NCI-H2029 treated with DMSO at 0.1 percent for 48 hours (cell line): ENCODE measurements at places on chromosomes 1 and 21.

DNA sequence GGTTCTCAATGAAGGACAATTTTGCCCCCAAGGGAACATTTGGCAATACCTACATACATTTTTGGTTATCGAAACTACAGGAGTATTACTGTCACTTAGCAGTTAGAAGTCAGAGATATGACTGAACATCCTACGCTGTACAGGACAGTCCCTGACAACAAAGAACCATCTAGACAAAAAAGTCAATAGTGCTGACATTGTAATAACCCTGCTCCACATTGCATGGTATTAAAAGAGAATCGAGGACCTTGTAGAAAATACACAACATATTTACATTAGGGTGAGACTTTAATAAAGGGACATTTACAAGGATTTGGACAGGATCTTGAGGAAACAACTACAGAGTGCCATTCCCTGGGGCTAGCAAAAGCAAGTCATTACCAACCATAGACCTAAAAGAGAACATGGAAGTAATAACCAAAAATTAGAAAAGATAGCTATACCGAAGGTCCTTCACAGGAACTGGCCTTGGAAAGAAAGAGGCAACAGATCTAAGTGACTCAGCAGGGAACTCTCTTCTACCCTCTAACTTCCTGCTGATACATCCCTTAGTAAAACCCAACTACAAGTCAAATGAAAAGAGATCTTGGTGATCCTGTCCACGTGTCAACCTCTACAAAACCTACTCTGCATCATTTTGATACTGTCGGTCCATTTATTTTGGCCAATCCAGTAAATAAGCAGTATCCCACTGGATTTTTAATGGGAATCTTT is 40.2 kb downstream of the ANGPTL3 start:
- no peak for DNase-seq

DNA sequence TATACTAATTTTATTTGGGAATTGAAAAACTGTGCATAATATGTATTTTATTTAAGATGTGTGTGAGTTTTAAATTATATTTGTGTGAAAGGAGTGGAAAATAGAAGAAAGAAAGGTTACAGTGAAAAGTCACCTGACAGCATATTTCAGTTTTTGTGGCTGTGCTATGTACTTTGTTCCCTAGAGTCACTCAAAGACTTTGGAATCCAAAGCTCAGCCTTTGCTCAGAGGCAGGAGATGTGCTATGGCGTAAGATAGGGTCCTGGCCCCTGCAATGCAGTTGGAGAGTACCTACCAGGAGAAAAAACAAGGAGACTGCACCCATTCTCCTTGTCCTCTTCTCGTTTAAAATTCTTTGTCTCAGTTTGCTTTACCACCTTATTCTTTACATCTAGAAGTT is 2.9 kb downstream of the CCDC30 start:
- DNase-seq = no peak

DNA sequence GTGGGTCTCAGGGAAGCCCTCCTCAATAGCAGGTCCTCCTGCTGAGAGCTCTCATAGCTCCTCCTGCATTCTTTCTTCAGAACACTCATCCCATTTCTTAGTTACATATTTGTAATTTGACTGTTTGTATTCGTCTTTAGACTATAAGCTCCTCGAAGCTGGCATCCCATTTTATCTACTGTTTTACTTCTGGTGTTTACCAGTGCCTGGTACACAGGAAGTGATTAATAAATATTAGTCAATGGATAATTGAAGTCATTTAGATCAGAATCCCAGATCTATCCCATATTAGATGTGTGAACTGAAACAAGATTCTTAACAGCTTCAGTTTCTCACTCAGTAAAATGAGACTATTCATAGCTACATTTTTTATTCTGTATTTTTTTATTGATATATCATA is 88.7 kb downstream of the PLPP3 start:
- DNase-seq = no peak

- peak; percentile 29 for DNase-seq
These were observed at the start of gene MCOLN3 for GRCh38 chr1:85048296-85049064. Gene MCOLN3 (minus strand): TSS chr1:85048500. CDS start chr1:85045360, 3,140 bp downstream.

- no peak for DNase-seq
These were observed 13.2 kb downstream of the CAPZB start for GRCh38 chr1:19472174-19472573.

DNA sequence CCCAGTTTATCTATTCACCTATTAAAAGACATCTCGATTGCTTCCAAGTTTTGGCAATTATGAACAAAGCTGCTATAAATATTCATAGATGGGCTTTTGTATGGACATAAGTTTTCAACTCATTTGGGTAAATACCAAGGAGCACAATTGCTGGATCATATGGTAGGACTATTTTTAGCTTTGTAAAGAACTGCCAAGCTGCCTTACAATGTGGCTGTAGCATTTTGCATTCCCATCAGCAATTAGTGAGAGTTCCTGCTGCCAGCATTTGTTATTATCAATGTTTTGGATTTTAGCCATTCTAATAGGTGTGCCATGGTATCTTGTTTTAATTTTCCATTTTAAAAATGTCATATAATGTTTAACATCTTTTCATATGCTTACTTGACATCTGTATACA is 475.6 kb upstream of the NCAM2 start:
- no peak for DNase-seq

DNA sequence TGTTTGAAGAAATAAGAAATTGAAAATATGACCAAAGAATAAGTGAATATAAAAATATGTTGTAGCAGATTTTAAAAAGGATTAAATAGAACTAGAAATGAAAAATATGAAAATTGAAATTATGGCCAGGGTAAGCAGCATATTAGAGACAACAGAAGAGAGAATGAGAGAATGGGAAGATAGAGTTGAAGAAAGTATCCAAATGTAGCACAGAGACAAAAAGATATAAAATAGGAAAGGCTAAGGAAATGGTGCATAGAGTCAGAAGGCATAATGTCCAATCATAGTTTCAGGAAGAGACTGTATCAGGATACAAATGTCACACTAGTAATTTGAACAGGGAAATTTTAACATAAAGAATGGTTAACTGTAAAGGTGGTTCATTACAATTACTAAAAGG is 29.5 kb downstream of the AZIN2 start:
- no peak for DNase-seq

GRCh38 chr1:173714759-173715537 is at the start of gene KLHL20:
Gene KLHL20 (plus strand): TSS chr1:173714981. CDS start chr1:173716044, 1,063 bp downstream.
- peak; percentile 20 for DNase-seq

- no peak for DNase-seq
These were observed 22.8 kb upstream of the CSF1 start for GRCh38 chr1:109887884-109888283.
